ENCODE measurements at places on chromosomes 1 and 21. TPM values are rescaled to one million over a fixed set of nuclear protein-coding genes. Genes with fewer than 3 reads are reported as not detected.

GRCh38 chr1:42267904-42268303, 67.1 kb downstream of the FOXJ3 start:
- no peak for DNase-seq
- H3K27ac ChIP-seq = no peak overlapping the region
- H3K4me3 ChIP-seq = no peak overlapping the region
- H3K4me1 ChIP-seq = no peaks in the 10 kb centered on the region
- H3K27me3 ChIP-seq = no peaks in the 10 kb centered on the region
- H3K36me3 ChIP-seq = no peaks in the 10 kb centered on the region

DNA sequence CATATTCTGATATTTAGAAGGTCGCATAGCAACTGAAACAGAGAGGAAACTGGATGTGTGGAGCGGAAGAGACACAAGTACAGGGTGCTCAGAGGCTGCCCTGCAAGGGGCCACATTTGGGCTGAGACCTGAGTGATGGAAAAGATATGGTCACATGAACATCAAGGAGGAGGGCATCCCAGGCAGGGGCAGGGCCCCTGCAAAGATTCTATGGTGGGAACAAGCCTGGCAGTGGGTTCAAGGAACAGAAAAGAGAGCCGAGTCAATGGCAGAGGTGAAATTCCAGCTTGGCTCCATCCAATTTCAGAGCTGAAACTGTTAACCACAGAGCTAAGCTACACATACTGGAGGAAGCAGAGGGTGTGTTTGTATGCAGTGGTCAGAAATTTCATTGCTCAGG, 227.7 kb downstream of the PRDM2 start:
- peaks cover 6% of the 10 kb centered on the region for H3K4me1 ChIP-seq
- H3K4me3 ChIP-seq = no peak overlapping the region
- no peaks in the 10 kb centered on the region for H3K27me3 ChIP-seq
- H3K27ac ChIP-seq = no peak overlapping the region
- no peaks in the 10 kb centered on the region for H3K36me3 ChIP-seq

SDC3 gene
- 99.3 TPM for total RNA-seq

MCOLN2 gene
- total RNA-seq = 0.77 TPM

INKA2 gene
- total RNA-seq = 6.0 TPM

GRCh38 chr1:158150523-158150922, 30.2 kb upstream of the CD1D start:
- no peak overlapping the region for H3K27ac ChIP-seq
- H3K27me3 ChIP-seq = peaks cover 7% of the 10 kb centered on the region
- no peak overlapping the region for H3K4me3 ChIP-seq
- H3K36me3 ChIP-seq = no peaks in the 10 kb centered on the region
